ENCODE measurements at places on chromosomes 1 and 21.

DNA sequence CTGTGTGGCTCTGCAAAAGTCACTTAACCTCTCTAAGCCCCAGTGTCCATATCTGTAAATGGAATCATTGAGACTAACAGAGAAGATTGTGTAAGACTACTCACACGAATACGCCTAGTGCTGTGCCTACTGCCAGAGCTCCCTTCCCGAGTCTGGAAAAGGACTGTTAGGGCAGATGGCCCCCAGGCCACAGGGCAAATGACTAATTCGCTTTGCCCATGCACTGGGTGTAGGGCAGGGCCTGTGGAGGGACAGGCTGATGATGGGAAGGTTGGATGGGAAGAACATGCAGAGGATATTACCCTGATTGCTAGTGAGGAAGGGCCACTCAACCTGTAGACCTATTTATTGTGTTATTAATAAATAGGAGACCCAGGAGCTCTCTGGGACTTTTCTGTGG lies 4.2 kb upstream of the GPR61 start:
- no peak for DNase-seq

GRCh38 chr1:40844887-40845878 lies 17.0 kb downstream of the CITED4 start:
- no peak for DNase-seq

DNA sequence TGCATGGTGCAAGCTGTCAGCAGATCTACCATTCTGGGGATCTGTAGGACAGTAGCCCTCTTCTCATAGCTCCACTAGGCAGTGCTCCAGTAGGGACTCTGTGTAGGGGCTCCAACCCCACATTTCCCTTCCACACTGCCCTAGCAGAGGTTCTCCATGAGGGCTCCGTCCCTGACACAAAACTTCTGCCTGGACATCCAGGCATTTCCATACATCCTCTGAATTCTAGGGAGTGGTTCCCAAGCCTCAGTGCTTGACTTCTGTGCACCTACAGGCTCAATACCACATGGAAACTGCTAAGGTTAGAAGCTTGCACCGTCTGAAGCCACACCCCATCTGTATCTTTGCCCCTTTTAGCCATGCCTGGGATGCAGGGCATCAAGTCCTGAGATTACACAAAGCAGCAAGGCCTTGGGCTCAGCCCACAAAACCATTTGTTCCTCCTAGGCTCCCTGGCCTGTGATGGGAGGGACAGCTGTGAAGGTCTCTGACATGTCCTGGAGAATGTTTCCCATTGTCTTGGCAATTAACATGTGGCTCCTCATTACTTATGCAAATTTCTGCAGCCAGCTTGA lies 117.0 kb upstream of the NFIA start:
- DNase-seq: no peak

DNA sequence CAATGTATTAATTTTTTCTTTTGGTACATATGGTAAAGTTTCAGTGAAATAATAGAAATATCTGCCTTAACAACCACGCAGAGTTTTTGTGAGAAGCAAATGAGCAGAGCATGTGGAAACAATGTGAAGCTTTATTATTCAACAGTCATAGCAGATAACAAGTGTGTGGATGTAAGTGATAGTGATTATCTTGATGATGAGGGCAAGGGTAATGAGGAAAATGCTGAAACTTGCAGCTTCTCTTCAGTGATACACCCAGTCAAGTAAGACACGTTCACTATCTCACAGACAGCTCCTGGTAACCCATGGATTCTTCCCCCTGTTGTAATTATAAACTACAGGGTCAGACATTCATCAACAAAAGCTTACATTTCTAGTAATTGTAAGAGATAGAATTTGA lies 14.6 kb upstream of the OR2L5 start:
- DNase-seq: no peak

GRCh38 chr21:35905096-35905962 lies 155.0 kb downstream of the SETD4 start:
- no peak for DNase-seq

DNA sequence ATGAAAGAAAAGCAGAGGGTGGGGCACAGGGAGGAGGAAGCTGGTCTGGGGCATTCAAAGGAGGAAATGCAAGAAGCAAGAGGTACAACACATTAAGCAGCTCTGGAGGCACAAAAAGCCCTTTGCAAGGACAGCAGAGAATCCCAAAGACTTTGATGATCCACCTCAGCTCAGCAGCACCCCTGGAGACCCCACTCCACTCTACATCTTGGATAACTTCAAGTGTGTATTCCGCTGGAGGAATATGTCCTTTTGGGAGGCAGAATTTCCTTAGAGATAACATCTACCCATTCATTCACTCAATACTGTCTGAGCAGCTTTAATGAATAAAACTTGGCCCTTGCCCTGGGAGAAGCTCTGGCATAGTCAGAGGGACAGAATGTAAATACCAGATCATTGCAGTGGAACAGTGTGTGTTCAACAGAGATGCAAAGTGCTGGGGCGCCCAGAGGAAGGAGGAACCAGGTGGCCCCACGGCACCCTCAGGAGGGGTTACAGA lies 599.7 kb downstream of the KIF26B start:
- DNase-seq: no peak

GRCh38 chr1:184319879-184320278 lies 67.0 kb upstream of the C1orf21 start:
- no peak for DNase-seq

DNA sequence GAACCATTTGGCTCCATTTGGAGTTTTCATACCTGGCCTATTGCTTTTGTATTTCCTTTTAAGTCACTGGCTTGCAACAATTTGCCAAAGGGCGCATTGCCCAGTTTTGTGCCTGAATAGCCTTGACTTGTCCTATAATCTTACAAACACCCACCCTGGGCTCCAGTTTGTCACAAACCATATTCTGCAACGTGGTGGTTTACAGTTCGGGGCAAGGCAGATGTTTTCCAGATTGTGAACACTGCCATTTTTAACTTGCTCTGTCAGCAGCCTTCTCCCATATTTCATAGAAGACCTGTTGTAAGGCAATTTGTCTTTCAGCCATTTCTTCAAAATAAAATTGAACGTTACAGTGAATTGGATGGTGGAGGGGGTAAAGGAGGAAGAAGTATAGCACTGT lies 53.2 kb upstream of the UBE2U start:
- no peak for DNase-seq

GRCh38 chr1:70017770-70018169 lies 187.6 kb downstream of the LRRC40 start:
- DNase-seq: no peak

- DNase-seq: no peak
Measured at GRCh38 chr1:224864006-224864405, 65.5 kb upstream of the DNAH14 start.

GRCh38 chr1:78114034-78114956 lies 68.5 kb downstream of the GIPC2 start:
- DNase-seq: peak; percentile 77

GRCh38 chr1:161736335-161736969 lies 13.1 kb upstream of the DUSP12 start:
- no peak for DNase-seq

- DNase-seq: no peak
Measured at GRCh38 chr1:234836045-234836681, 226.2 kb upstream of the IRF2BP2 start.

DNA sequence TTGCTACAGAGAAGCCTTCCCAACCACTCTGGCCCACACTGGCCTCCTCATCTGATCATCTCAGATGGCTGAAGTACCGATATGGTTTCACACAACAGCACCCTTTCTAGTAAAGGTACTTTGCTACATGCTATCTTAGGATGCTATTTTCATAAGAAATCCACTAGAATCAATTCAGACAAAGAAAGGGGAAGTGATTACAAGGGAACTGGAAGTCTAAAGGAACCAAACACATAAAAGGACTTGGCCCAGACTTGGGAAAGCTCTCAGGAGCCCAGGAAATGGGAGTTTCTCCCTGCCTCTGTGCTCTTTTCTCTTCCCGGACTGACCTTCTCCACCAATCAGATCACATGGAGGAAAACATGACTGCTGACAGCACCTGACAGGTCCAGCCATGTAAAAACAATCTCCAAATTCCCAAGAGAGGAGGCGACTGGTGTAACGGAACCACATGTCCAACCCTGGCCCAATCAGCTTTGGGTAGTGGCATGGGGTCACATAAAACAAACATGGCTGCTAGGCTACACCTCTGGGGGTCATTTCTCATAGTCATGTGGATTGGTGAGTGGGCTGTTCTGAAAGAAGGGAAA lies 12.7 kb upstream of the FOXE3 start:
- no peak for DNase-seq

- peak; percentile 62 for DNase-seq
Measured at GRCh38 chr1:5551274-5551975, 440.8 kb downstream of the NPHP4 start.

DNA sequence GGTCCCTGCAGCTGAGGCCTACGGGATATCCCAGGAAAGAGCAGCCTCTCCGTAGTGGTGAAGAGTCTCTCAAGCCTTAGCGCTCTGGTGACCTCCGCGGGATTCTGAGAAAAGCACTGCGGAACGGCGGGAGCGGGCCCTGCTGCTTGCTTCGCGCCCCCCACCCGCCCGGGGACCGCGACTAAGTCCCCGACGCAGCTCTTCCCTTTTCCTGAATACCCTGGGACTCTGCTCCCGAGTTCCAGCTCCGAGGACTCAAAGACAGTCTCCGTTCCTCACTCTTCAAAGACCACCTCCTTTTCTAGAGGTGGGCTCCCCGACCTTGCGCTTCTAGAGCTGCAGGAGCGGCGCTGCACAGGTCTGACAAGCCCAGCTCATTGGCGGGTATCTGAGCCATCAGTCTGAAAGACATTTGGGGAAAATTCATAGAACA lies 3.6 kb upstream of the PRRX1 start:
- DNase-seq: no peak

GRCh38 chr1:244730153-244730933 lies 77.4 kb downstream of the DESI2 start:
- peak; percentile 30 for DNase-seq
